CD4-positive, alpha-beta T cell treated with Interleukin-1 beta for 1 hour (primary cell): ENCODE measurements at places on chromosomes 6 and 20.

- DNase-seq: no peak
Measured at GRCh38 chr6:148765898-148766808, 19.3 kb downstream of the UST start.

DNA sequence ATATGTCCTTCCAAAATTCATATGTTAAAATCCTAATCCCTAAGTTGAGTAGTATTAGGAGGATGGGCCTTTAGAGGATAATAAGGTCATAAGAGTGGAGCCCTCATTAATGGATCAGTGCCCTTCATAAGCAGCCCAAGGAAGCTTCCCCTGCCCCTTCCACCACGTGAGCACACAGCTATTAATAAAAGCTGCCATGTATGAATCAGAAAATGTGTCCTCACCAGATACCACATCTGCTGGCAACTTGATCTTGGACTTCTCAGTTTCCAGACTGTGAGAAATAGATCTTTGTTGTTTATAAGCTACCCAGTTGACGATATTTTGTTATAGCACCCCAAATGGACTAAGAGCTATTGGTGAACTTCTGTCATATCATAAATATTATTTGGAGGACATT is 207.7 kb upstream of the HDDC2 start:
- no peak for DNase-seq

GRCh38 chr20:5657190-5657875 is 92.9 kb upstream of the SHLD1 start:
- no peak for DNase-seq

- DNase-seq: no peak
Measured at GRCh38 chr20:49965781-49966305, 16.9 kb upstream of the SNAI1 start.

- DNase-seq: no peak
Measured at GRCh38 chr20:13587370-13587769, 51.4 kb downstream of the TASP1 start.

GRCh38 chr20:43744966-43745730 is 18.3 kb upstream of the GTSF1L start:
- DNase-seq: peak; percentile 6

GRCh38 chr6:69220375-69220774 is 576.4 kb downstream of the LMBRD1 start:
- DNase-seq: no peak

GRCh38 chr20:47317127-47317895 is 39.2 kb downstream of the ZMYND8 start:
- DNase-seq: peak; percentile 30

DNA sequence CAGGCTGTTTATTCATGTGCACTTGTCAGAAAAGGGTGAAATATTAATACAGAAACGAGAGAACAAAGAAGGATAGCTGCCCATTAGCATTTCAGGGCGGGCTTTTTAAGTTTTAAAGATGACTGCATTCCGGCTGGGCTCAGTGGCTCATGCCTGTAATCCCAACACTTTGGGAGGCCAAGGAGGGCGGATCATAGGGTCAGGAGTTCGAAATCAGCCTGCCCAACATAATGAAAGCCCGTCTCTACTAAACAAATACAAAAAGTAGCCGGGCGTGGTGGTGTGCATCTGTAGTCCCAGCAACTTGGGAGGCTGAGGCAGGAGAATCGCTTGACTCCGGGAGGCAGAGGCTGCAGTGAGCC is 130.5 kb downstream of the HFE start:
- no peak for DNase-seq

DNA sequence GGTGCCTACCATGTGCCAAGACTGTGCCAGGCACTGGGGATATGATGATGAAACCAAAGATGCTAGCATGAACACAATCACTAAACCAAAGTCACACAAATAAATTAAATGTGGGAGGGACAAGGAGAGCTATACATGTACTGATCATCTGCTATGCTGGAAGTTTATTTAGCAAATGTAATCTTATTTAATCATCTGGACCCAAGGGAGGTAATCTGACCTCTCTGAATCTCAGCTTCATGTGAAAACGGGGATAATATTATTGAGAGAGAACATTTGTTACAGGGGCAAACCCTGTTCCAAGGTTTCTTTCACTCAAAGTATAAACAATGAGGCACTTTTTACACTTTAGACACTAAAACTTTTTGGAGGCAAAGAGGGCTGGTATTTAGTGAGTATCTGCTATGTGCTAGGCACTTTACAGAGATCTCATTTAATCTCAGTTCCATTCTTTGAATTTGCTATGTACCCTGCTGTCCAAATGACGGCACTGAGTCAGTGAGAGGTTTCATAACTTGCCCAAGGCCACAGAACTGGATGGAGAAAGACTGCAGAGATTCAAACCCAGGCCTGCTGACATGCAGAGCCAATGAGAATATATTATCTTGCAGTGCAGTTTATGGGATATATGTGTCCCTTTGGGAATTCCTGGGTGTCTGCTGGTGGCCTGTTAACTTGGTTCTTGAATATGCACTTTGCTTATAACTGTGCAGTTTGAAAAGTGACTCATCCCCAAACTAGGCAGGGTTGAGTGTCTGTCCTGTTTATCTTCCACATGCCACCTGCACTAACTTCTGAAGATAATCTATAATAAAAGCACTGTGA is 3.3 kb upstream of the ASXL1 start:
- no peak for DNase-seq

DNA sequence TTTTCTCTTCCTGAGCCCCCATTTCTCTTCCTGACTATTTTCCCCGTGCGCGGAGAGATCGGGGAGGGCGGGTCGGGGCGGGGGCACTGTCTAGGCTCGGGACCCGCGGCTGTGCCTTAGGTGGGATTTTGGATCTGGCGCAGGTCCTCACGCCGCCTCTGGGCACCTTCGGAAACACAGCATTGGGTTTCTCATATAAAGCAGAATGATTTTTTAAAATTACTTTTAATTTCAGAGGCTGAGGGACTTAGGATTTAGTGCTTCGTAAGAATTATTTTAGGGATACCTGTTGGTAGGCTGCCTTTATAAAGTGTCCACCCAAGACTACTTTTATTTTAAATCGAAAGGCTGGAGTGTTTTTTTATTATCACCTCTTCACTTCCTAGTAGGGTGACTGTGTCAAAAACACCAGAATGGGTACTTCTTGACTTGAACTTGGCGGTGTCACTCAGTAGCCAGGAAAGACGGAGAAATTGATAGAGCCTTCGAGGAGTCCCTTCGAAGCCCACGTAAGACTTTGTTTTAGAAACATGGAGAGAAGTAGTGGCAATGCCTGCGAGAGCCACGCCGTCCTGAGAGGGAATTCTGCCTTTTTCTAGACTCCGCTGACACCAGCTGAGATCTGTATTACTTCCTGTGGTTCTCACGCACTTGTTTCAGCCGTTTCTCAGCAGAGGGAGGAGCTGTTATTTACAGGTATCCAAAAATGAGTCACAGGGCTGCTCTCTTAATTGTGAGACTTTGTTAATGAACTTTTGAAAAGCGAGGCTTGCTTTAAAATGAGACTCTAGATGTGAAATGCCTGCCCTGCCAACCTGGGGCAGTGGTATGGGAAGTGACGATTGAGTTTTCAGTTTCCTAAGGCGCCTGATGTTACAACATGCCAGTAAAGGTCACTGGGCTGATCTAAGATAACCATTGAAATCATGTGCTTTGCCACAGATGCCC is 667 bp downstream of the STX11 start:
- DNase-seq: peak; percentile 80

- DNase-seq: no peak
Measured at GRCh38 chr6:87544474-87544735, 45.4 kb downstream of the RARS2 start.

- no peak for DNase-seq
Measured at GRCh38 chr6:34295721-34296120, 46.9 kb upstream of the SMIM29 start.

GRCh38 chr6:146650799-146651481 is 52.2 kb downstream of the ADGB start:
- DNase-seq: no peak

DNA sequence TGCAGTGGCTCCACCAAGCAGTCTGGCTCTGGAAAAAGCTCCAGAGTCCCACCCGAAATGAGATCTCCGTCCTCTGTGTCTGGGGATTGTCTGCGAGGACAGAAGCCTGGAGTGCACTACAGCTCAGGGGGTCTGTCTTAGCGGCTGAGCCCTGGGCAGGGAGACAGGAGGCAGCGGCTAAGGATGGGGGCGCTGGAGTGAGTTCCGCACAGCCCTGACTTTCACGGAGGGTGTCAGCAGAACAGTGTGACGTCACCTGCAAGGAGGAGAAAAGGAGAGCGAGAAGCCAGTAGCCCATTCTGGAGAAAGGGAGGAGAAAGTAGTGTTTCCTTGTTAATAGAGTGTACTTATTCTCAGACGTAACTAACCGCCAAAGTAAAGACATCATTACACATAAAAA is 97.6 kb downstream of the FAM50B start:
- no peak for DNase-seq

GRCh38 chr6:142907544-142907943 is 37.4 kb downstream of the HIVEP2 start:
- DNase-seq: peak; percentile 79

DNA sequence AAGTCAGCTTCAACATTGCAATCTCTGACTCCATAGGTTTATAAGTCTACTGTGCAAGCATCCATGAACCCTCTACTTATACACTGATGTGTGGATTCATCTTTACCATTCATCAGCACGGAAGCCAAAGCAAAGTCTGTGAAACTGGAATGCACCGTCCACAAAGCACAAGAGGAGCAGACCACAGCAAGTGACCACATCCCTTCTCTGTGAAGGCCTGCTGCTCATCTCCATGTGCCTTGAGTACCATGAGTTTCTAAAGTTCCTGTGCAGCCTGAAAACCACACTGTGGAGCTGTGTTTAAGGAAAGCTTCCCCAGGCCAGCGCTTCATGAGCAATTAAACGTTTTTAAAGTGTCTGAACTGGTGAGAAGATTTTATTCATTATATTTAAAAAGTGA is 20.0 kb downstream of the GABRR1 start:
- no peak for DNase-seq

DNA sequence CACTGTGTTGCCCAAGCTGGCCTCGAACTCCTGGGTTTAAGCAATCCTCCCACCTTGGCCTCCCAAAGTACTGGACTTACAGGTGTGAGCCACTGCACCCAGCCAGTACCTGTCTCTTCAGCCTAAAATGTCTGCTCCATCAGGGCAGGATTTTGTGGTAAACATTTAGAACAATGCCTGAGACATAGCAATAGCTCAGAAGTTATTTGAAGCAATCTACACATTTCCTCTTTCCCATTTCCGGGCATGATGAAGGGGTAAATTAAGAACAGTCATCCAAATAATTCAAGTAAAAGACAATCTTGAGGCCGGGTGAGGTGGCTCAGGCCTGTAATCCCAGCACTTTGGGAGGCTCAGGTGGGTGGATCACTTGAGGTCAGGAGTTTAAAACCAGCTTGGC is 69.0 kb upstream of the ZNF217 start:
- DNase-seq: no peak

GRCh38 chr6:12974551-12974950 is 258.0 kb downstream of the PHACTR1 start:
- DNase-seq: no peak

GRCh38 chr20:12598894-12599293 is 409.9 kb upstream of the SPTLC3 start:
- DNase-seq: no peak

GRCh38 chr6:4359108-4359730 is 223.8 kb upstream of the ECI2 start:
- DNase-seq: no peak

- DNase-seq: no peak
Measured at GRCh38 chr20:52056203-52057062, 135.1 kb downstream of the ZFP64 start.

DNA sequence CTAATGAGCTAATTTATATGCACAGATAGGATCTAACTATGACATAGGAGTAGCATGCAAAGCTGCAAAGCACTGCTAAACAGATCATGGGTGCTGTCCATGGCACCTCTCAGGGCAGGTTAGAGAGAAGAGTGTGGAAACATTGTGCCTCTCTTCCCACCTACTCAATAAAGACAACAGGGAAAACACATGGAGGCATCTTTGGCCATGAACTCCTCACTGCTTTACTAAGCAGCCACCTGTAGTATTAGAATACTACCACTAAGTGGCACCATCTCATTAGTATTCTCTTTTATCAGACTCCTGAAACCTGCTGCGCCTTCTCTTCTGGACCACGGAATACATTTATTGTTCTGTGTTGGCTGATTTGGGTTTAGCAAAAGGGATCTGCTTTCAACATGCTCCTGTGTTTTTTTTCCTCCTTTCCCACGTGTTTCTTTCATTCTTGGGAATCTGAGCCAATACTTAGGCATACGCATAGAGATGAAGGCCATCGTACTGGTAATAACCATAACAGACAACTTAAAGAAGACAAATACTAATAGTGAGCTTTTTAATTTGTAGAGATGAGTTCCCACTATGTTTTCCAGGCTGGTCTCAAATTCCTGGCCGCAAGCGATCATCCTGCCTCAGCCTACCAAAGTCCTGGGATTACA is 9.4 kb upstream of the HDDC2 start:
- peak; percentile 64 for DNase-seq

GRCh38 chr6:149852180-149852579 is 12.0 kb downstream of the LRP11 start:
- no peak for DNase-seq
